ENCODE measurements at places on chromosomes 1 and 21.

- no peak for DNase-seq
Measured at GRCh38 chr1:110190282-110190929, 19.7 kb upstream of the KCNC4 start.

DNA sequence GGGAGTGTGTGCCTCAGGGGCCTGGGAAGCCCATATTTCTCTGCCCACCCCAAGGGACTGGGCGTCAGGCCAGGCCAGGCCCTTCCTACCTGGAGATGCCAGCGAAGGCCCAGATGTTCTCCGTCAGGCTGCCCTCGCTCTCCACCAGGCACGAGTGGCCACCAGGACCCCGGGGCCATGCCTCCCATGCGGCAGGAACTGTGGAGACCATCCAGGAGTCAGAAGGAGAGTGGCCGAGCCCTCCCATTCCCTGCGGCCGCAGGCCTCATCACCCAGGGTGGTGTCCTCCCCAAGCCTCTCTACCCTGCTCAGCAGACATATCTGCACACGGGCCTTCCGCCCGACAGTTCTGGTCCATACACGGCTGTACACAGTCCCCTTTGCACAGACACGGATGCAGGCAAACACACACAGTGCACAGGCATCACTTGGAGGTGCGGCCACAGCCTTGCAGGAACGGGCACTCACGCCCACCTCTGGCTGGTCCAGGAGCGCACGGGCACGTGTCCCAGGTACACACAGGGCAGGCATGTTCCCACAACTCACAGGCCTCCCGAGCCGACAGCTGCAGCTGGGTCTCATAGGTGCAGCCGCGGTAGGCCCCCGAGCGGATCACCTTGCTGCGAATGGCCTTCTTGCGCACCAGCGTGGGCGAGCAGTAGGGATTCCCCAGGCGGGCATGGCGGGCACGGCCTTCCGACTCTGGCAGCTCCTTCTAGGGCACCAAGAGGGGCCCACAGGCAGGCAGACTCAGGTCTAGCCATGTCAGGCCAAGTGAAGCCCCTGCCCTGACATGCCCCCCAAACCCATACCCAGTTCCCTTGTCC lies 5.9 kb upstream of the KIF17 start:
- no peak for DNase-seq

GRCh38 chr1:57605933-57606332 lies 182.1 kb upstream of the DAB1 start:
- no peak for DNase-seq

DNA sequence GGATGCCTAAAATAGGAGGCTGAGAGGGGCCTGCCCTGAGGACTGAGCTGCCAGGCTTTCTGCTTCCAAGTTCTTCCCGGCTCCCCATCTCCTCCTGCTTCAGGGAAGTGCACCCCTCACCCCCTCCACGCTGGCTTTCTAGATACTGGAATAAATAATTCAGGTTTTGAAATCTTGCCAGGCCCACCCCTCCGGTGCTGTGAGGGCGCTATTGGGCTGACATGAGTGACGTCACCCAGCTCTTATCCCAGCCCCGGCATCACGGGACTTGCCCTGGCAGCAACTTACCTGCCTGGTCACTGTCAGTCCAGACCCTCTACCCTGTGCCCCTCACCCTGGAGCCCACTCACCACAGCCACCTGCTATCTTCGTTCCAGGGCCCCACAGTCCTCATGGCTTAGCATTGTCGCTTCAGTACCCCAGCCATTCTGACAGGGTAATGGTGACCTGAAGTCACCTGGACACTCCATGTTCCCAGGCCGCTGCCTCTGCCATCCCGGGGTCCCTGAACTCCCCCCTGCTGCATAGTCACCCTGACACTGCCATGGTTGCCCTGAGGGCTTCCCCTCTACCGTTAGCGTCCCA lies 819 bp upstream of the GPR3 start:
- peak; percentile 61 for DNase-seq

Data from fibroblast of skin of abdomen (primary cell).